ENCODE measurements at places on chromosomes 2 and 18.

DNA sequence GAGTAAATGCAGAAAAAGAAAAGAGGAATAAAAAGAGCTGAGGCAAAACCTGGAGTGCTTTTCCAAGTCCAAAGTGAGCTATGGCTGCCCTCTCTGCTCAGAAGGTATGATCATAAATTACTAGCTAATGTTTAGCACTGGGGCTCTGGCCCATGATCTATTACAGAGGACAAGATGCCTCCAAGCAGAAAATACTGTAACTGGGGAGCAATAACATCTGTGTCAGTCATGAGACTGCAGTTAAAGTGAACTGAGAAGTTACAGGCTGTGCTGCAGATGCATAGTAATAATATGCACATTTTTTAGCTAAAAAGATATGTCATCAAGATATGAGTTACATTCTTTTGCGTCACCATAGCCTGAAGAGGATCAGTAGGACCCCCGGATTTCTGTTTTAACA is 209.4 kb upstream of the RBBP8 start:
- DNase-seq = no peak

DNA sequence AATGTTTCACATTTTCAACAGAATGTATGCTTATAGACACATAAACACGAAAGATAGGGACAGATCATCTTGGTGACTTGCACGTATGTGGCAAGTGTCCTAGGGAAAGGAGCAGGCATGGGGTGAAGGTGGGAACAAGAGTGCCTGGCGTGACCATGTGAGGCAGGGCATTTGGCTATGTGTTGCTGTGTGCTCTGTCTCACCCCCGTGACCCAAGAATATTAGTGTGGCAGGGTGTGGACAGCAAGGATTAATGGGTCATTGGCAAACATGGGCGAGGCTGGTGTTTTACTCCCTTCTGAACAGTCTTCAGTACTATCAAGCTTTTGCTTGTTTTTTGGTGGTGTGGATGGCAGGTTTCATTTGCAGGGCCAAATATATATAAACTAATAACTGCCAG is 1.3 kb upstream of the VWA3B start:
- DNase-seq = no peak

DNA sequence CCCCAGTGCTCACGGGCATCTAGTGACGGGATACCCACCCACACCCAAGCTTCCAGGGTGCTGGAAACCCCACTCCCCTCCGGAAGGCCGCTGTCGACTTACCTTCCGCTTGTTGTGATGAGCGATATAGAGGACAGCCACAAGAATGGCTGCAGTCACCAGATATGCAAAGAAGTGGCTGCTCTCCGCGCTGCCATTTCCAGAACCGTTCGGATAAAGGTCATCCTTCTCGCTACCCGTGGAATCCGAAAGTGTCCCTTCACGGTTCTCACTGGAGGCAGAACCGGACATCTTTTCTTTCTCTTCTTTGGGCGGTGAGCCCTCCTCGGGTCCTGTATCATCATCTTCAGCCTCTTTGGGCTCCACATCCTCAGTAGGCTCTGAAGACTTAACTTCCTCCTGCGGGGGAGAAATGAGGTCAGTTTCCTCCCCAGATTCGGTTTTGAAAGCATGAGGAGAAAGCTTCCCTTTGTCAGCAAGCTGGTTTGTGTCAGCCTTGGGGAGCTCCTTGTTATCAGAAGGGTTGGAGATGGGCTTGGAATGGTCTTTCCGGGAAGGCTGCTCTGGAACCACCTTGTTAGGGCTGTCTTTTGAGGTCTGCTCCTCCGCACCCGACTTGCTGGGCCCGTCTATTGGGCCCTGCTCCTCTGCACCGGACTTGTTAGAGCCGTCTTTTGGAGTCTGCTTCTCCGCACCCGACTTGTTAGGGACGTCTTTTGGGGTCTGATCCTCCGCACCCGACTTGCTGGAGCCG is 1.2 kb downstream of the TGOLN2 start:
- DNase-seq = peak; percentile 43

GRCh38 chr18:62413206-62413605 is 88.1 kb downstream of the TNFRSF11A start:
- DNase-seq = no peak

GRCh38 chr2:96340493-96341414 is 5.2 kb downstream of the NCAPH start:
- DNase-seq = no peak

GRCh38 chr2:239263669-239264491 is 136.9 kb downstream of the HDAC4 start:
- no peak for DNase-seq

DNA sequence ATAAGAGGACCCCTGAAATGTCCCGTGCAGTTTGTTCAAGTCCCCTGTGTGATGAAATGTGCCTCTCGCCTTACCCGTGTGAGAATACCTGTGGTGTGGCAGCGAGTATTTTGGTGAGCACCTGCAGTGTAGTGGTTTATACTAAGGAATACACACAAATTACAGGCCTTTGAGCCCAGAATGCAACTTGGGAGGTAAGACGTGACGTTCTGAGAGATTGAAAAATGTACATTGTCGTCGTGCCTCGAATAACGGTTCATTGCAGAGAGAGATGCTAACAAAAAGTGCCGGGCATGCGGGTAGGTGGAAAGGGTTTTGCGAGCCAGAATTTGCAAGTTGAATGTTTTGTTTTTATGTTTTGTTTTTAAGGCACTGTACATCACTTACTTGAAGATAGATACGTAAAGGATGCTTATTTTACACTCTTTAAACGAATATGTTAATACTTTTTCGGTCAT is 867 bp downstream of the RBBP8 start:
- no peak for DNase-seq

DNA sequence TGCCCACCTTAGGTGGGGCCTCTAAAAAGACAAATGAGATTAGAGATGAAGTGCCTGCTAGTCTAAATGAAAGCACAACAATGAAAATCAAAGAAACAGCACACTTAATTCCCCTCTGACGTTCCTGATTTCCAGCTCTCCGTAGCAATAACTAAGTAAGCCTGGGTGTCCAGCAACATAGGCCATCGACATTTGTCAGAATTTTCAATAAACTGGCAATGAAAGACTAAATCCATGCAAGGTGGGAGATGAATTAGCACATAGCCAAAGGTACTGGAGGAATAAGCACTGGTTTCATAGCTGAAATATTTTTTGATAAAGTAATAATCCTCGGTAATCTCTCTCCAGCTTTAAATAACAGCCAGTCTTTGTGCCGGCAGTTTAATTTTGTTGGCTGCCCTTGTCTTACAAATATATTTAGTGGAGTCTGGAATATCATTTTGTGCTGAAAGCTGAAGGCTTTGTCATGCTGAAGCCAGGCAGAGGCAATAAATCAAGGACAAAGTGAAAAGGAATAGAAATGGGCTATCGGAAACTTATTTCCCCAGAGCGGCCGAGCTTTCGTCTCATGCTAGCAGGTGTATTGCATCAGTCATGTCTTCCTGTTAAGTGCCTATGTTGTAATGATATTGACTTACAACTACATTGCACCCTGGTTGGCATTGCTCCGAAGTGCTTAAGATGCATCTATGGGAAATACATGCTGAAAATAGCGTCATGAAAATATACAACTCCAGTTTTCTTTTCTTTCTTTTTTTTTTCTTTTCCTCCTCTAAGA is 790.1 kb downstream of the CNTNAP5 start:
- no peak for DNase-seq

DNA sequence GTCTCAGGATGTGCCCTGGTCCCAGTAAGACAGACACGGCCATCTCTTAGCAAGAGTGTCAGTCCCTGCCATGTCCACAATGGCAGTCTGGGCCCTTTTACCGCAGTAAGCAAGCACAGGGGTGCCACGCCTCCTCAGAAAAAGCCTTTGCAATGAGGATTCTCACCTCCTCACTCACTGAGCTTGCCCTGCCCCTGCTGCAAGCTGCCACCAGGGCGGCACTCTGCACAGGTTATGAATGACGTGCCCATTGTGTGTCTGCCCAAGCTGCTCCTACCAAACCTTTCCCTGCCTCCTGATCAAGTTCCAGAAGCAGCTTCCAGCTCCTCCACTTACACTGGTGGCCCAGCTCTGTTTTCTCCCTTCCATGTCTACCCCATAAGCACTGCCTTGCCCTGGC is 23.3 kb downstream of the ERCC3 start:
- DNase-seq = no peak

DNA sequence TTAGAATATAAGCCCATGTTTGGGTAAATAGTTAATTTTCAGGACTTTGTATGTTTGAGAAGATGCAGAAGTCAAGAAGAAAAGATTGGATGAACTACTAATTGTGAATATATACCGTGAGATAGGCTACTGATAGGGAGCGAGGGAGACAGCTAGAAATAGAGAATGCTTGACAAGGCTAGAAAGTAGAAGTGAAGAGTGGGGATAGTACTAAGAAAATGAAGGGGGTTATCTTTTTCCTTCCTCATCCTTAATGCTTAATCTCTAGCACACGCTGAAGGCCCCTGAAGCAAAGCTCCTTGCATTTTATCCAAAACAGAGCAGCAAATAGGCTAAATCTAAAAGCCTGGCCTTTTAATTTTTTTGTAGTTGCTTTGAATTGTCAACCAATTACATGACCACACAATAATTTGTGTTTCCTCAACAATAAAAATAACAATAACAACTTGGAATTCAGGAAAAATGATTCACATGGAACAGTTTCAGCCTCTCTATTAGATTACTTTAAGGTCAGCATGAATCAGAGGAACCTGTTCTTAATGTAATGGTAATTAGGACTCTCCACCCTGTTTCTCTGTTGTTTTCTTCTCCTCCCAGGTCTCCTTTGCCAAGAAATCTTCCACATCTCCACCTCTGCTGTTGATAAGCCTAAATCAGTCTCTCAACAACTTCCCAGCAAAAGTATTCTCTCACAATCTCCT is 1071.3 kb upstream of the ZEB2 start:
- DNase-seq = no peak

DNA sequence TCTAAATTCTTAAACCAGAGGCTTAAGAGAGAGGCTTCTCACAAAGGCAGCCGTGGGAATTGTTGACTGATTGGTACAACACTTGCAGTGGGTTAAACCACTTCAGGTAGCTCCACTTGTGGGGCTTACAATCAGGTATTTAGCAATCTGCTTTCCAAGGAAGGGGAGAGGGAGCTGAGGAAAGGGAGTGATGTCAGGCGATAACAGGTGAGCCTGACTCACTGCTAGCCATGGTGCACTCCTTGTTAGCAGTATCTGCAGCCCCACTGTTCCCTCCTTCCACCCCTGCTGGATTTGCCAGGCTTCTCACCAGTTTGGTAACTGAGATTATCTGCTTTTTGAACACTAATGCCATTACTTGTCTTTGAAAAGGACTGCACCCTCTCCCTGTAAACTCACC is 1056.7 kb upstream of the FANCL start:
- DNase-seq = no peak

DNA sequence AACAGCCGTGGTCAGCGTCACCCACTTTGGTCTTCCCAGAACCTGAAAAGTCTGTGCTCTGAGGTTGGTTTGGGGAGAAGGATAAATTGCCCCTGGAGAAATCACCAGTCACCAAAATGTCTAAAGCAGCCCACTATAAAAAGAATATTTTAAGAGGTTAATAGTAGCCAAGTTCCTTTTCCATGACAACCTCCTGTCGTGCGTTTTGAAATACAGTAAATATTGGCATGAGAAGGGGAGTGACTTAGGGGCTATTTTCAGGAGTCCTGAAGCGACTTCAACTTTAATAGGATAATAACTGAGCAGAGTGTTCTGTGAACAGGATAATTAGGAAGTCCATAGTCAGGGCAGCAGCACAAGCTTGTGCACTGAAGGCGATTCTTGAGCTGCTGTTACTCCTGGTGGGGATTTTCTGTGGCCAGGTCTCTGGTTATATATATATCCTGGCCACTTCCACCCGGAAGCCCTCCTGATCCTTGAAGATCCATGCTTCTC is 49.3 kb downstream of the RNF144A start:
- DNase-seq = no peak

- no peak for DNase-seq
Observed at GRCh38 chr2:180376066-180376465, 369.0 kb upstream of the CWC22 start.

DNA sequence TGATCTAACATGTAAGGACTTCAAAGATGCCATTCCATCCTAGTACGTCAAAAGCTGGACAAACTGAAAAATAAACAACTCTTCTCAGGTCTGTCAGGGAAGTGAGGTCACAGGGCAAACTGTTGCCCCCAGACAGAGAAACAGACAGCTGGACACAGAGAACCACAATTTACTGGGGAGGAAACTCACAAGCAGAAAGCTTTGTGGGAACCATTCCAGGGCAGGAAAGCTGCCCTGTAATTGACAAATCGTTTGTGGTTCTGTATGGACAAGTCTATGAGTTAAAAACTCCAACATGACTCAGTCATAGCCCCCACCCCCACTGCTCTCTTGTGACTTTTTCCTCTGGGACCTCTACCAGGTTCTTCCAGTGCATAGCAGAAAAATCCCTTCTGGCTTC is 28.4 kb downstream of the MCEE start:
- no peak for DNase-seq

DNA sequence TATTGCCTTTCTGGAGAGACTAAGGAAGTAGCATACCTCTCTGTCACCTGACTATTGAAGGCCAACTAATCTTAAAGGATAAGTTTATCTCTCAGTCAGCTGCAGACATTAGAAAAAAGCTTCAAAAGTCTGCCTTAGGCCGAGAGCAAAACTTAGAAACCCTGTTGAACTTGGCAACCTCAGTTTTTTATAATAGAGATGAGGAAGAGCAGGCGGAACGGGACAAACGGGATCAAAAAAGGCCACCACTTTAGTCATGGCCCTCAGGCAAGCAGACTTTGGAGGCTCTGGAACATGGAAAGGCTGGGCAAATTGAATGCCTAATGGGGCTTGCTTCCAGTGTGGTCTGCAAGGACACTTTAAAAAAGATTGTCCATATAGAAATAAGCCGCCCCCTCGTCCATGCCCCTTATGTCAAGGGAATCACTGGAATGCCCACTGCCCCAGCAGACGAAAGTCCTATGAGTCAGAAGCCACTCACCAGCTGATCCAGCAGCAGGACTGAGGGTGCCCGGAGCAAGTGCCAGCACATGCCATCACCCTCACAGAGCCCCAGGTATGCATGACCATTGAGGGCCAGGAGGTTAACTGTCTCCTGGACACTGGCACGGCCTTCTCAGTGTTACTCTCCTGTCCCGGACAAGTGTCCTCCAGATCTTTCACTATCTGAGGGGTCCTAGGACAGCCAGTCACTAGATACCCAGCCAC is 61.5 kb upstream of the FAM98A start:
- DNase-seq = no peak

- no peak for DNase-seq
Observed at GRCh38 chr18:3468833-3469232, 18.9 kb downstream of the TGIF1 start.

DNA sequence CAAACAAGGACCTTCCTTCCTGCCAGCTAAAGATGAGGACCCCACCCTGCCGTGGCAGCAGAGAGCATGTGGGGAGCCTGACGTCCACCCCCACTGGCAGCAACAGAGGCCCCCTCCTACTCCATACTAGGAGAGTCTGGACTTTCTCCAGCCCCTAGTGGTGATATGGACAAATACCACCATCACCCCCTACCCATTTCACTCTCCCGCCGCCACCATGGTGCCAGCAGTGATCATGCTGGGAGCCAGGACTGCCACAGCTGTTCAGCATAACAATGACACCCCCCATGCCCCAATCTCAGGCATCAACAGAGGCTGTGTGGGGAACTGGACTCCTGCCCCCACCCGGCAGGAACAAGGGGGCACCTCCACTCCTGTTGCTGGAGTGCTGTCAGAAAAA is 42.7 kb upstream of the ATP9B start:
- DNase-seq = no peak
